ENCODE measurements at places on chromosomes 2 and 18.

DNA sequence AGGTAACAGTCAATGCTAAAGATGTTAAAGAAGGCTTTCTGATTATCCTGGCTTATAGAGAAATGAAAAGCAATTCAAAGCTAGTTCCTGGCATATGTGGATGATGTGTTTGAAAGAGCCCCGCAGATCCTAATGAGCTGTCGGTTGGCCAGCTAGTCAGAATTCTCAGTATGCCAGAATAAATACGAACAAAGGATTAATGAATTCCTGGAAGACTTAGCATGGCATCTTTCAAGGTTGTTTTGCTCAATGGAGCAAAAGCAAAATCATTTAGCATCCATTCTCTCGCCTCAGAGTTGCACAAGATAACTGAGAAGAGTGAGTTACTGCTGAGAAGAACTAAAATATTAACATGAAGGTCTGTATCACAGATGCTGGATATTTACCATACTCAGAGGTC, 307.6 kb downstream of the RIT2 start:
- no peak for DNase-seq

DNA sequence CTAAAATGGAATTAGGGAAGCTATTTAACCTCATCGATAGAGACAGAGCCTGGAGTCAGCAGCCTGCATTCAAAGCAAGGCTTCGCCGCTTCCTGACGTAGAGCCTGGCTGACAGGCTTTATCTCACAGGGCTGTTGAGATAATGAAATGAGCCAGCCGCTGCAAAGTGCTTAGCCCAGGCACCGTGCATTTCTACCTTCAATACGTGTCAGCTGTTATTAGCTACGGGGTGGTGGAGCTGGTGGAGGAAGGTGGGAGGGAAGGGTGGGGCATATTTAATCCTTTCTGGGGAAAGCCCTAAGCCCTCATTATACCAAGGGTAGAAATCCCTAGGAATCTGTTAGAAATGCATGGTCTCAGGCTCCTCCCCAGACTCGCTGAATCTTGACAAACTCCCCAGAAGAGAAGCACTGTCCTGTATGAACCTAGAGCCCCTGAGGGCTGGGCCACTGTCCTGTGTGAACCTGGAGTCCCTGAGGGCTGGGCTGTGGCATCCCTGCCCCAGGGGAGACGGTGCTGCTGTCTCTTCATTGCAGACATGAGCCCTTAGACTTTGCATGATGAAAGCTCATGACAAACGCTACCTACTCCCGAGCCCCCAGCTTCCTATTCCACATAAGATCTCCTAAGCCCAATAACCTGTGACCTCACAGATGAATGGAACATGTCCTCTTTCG, 72.4 kb downstream of the ALPK2 start:
- no peak for DNase-seq

- no peak for DNase-seq
Measured at GRCh38 chr2:236553522-236553921, 16.1 kb upstream of the ACKR3 start.

GRCh38 chr2:30628341-30628740, 178.9 kb downstream of the CAPN13 start:
- no peak for DNase-seq

GRCh38 chr18:58754544-58755068, 83.3 kb downstream of the MALT1 start:
- DNase-seq: no peak

DNA sequence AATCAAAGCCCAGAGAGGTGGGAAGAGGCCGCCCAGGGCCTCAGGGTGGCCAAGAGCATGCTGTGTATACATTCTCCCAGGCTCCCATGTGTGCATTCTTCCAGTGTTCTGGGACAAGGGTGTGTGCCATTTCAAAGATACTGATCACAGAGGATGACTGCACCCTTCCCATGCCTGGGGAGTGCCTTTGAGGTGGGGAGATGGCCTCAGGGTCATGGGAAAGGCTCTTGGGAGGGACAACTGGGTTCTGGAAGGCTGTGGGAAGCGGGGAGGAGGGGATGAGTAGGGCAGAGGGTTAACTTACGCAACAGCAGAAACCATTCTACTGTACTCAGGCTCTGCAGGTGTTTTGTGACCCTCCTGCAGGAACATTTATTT, 40.9 kb downstream of the KLHL29 start:
- DNase-seq: no peak

- DNase-seq: no peak
Measured at GRCh38 chr2:12787891-12788801, 71.4 kb downstream of the TRIB2 start.

DNA sequence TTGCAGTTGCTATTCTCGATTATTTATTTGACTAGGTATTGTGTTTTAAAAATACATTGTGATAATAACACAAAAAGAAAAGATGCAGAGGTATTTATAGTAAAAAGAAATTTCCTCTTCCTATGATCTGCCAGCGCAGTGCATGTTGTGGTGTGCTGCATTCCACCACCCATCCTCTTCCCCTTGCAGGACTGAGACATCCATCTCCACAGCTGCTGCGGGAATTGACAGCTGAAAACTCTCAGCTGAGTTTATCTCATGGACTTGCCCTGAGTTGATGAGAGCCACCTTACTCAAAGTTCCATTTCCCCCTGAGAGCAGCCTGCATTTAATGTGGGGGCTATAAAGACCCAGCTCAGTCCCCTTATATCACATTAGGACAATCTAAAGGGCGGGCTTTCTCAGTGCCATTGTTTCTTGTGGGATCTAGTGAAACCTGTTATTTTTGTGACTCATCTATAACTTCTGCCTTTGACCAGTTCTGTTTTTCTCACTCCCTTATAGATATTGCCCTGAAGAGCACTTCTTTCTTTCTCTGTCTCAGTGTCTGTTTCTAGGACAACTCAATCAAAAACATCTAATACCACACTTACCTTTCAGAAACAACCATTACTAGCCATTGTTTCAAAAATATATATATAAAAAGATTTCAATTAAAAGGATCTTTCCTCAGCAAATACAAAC, 698.5 kb downstream of the NR4A2 start:
- no peak for DNase-seq

GRCh38 chr18:62999921-63000320, 284.6 kb downstream of the PHLPP1 start:
- no peak for DNase-seq

GRCh38 chr2:45382744-45383143, 228.3 kb downstream of the SRBD1 start:
- DNase-seq: no peak

GRCh38 chr2:242054881-242055801, 185.6 kb downstream of the RTP5 start:
- DNase-seq: no peak

GRCh38 chr2:125573432-125573831, 1082.5 kb upstream of the GYPC start:
- no peak for DNase-seq

DNA sequence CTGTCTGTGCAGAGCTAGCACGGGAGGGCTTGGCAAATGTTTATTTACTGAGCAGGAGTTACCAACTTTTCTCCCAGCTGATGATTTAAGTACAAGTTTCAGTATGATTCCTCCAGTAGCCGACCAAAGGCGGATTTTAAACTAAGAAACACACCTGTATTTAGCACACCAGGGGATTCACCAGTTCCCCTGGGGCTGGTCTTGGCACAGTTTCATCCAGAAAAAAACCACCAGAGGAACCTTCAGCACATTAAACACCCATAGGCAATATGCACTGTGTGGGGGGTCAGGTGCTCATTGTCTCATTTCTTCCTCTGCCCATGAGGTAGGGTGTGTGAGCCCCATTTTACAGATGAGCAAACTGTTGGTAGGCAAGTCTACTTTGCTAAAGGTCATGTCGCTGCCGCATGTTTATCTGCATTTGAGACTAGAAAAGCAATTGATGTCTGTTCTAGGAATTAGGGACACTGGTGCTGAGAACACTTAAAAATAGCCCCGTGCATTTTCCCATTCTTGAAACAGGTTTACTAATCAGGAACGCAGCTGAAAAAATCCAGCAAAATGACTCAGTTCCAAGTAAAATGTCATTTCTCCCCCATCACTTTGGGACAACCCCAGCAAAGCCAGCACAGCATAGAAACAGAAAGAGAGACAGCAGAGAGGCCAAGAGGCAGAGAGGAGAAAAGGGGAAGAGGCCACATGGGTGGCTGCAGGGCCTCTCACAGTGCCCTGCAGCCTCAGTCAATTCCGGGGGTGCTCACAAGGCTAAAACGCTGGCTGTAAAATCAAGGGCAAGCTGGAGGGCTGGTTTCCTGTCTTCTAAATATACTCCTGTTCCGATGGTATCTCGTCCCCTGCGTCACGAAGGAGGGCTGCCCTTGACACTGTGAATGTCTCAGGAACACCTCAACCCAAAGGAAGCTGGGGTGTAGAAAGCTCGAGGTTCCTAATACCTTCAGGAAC, 166.8 kb upstream of the ID2 start:
- peak; percentile 61 for DNase-seq

DNA sequence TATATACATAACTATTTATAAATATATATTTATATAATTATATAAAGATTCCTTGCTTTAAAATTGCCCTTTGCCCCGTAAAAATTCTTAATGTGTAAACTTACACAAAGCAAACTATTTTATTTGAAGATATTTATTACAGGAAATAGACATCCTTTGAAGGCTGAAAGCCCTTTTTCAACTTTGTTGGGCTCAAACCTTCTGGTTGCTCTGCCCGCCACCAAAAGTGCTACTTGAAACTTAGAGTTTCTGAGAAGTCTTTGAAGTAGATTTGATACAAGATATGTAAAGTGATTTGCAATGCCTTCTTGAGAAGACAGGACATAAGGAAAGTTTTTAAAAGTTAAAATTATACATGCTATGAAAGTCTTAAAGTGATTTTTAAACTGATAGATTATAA, 36.6 kb upstream of the METAP1D start:
- no peak for DNase-seq

GRCh38 chr2:149084924-149085795, 46.7 kb downstream of the LYPD6B start:
- DNase-seq: no peak

GRCh38 chr18:14945984-14946383, 198.0 kb downstream of the ANKRD30B start:
- DNase-seq: no peak

DNA sequence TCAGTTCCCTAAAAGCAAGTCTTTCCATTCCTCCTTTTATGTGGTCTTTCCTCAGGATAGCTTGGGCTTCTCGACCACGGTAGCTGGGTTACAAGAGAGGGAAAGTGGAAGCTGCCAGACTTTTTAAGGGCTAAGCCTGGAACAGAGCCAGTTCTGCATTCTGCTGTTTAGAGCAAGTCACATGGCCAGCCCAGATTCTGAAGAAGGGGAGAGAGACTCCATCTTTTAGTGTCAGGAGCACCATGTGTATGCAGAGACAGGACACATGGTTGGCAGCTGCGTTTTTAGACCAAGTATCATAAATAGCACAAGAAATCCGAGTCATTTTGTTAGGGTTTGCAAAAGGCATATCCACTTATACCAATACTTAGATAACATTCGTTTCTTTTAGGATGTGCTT, 4.7 kb downstream of the HMSD start:
- DNase-seq: no peak

- no peak for DNase-seq
Measured at GRCh38 chr2:134667081-134667480, 51.7 kb downstream of the TMEM163 start.

DNA sequence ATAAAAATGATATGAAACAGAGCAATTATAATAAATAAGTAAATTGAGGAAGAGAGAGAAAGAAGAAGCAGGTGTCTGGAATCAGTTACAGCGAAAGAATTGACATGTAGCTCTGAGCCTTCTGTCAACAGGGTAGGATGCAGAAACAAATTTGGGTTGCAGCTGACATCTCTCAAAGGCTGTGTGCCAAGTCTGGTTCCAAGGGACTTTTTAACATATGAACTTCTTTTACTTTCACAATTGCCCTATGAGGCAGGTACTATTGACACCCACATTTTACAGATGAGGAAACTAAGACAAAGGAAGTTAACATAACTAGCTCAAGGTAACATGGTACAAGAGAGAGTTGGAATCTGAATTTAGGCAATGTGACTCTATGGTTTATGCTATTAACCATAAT, 260.0 kb downstream of the ASXL3 start:
- DNase-seq: no peak

DNA sequence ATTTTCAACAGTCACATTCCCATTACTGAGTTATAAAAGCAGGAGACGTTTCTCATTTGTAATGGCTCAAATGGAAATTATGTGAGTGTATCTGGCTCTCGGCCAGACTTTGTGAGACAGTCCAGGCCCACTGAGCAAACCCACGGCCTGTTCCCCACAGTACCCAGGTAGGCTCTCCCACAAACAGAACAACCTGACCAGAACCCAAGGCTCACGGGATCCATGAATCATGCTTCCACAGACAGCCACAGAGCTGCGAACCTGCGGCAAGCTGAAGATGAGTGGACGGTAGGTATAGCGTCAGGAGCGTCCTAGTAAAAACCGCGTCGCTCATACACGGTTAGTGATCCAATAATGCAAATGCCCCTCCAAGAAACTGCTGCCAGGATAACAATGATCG, 34.2 kb downstream of the NDUFA10 start:
- DNase-seq: no peak

GRCh38 chr2:68968221-68968620, 6.2 kb upstream of the GKN1 start:
- no peak for DNase-seq

GRCh38 chr2:65714866-65715265, 282.5 kb upstream of the SPRED2 start:
- no peak for DNase-seq

DNA sequence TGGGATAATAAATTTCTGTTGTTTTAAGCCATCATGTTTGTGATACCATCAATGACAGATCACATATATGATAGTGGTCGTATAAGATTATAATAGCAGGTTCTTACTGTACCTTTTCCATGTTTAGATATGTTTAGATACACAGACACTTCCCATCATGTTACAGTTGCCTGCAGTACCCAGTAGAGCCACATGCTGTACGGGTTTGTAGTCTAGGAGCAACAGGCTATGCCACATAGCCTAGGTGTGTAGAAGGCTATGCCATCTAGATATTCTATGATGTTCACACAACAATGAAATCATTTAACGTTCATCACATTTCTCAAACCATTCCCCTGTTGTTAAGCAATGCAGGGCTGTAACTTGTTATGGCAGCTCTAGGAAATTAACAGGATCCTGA, 132.9 kb upstream of the SH3BP4 start:
- no peak for DNase-seq

- no peak for DNase-seq
Measured at GRCh38 chr2:110770404-110770958, 38.1 kb downstream of the ACOXL start.

DNA sequence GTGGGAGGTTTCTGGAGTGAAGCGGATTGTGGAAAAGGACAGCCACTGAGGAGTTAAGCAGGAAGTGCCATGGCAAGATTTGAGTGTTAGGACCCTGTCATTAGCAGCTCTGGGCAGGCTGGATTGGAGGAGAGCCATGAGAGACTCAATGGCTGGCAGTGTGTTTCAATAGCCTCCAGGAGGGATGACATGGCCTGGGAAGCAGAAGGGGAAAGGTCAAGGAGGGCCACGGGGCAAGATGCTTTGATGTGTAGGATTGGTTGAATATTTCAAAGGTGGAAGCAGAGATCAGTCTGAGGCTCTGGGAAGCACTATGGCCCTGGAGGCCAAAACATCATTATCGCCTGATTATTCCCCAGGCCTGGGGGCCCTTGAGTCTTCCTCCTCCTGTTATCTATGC, 229.0 kb upstream of the HS6ST1 start:
- no peak for DNase-seq

GRCh38 chr2:179455824-179456223, 191.2 kb upstream of the SESTD1 start:
- DNase-seq: no peak

- DNase-seq: no peak
Measured at GRCh38 chr18:74492259-74492658, 3.9 kb upstream of the CNDP2 start.

GRCh38 chr2:19490846-19491435, 132.5 kb upstream of the OSR1 start:
- DNase-seq: no peak

Measured in activated CD4-positive, alpha-beta T cell treated with anti-CD3 and anti-CD28 coated beads, Interleukin-2, amount 50 U/mL, for 24 hours (primary cell).